Myocyte (in vitro differentiated cells): ENCODE measurements at places on chromosomes 16 and 17.

DNA sequence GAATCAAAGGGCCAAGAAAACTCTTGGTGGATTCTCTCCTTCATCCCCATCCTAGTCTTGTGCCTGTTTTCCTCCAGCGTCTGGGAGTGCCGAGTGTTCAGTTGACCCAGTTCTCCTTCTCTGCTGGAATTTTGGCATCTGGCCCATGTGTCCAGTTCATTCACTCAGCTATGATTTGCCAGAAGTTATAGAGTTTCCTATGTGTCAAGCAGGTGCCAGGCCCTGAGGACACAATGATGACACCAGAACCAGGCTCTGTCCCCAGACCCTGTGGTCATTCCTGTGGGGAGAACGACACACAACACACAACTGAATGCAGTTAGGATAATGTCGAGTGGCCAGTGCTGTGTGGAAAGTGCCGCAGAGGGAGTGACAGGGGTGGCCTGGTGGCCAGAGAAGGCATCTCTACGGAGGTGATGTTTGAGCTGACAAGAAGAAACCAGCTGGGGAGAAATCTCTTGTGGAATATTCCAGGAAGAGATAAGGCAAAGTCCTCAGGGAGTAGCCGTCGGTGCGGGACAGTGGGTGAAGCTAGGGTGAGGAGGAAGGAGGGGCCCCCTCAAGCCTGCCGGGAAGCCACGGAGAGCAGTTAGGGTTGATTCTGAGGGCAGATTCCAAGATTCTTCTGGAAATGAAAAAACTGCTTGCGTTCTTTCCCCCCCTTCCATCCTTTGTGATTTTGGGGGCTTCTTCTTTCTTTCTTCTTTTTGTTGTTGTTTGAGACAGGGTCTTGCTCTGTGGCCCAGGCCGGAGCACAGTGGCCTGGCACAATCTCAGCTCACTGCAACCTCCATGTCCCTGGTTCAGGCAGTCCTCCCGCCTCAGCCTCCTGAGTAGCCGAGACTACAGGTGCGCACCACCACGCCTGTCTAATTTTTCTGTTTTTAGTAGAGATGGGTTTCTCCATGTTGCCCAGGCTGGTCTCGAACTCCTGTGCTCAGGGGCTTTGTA is 35.8 kb upstream of the IL34 start:
- DNase-seq: peak; percentile 19

DNA sequence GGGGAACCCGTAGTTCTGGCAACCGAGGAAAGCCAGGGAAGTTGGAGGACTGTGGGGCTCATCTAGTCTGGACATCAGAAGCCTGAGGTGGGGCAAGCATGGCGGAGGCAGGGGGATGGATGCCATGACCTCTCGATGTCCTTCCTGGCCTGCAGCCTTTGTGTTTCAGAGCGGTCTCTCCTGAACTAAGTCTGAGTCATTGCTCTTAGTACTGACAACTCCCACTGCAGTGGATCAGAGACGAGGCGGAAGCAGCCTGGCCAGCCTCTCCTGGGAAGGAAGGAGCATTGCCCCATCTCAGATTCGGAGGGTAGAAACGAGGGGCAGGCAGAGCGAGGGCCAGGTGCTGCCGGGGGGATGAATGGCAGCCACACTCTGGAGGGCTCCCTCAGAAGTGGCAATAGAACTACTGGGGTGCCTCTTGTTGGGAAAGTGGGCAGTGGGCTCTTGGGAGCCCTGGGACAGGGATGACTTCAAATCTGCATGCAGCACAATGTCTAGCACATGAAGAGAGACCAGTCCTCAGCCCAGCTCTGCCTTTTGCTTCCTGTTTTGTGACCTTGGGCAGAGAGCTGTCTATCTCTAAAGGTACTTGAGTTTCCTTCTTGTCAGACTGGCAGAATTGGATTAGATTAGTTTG is 3.6 kb upstream of the STAC2 start:
- no peak for DNase-seq

DNA sequence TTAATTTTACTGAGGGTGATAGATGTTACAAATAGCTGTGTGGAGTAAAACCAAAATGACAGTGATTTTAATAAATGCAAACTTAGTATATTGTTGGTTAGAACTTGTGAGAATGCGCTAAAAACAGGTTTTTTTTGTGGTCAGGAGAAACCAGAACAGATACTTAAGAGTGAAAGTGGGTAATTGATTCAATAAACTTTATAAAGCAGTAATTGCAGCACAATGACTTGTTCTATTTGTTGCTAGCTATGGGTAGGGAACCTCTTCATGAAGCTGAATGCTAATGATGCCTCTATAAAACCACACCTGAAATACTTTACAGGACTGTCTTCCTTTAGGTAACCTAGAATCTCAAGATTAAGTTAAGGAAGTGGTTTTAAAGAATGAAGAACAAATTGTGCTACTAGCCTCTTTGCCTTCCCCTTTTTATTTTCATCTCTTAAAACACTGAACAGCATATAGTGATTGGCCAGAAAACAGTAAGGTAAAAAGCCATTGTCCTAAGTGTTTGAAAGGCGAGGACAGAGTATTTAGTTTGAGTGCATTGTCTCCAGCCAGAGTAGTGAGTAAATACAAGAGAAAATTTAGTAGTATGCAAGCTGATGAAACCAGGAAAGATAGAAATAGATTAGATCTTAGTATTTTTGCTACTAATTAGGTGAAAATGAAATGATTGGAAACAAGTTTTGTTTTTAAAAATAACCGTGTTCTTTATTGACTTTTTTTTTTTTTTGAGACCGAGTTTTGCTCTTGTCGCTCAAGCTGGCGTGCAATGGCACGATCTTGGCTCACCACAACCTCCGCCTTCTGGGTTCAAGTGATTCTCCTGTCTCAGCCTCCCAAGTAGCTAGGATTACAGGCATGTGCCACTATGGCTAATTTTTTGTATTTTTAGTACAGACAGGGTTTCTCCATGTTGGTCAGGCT is 6.0 kb downstream of the GGNBP2 start:
- DNase-seq: no peak

- DNase-seq: no peak
Observed at GRCh38 chr17:8175795-8176196, 384 bp downstream of the TMEM107 start.

- DNase-seq: no peak
Observed at GRCh38 chr17:916315-916714, 63.3 kb downstream of the NXN start.

DNA sequence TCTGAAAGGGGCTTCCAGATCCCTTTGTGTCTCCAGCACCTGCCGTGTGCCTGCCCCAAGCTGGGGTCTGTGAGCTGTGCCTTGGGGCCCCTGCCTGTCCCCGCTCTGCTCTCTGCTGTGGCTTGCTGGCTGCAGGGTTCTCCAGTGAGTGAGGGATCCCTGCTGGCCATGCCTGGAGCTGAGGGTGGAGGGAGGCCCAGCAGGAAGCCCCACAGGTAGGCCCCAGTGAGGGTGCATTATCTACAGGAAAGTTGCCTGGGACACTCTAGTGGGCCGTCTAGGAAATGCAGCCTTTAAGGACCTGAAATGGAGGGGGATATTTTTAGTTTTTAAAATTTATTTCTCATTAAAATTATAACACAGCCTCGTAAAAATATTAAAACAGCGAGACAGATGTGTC is 50.9 kb downstream of the JPH3 start:
- DNase-seq: no peak

DNA sequence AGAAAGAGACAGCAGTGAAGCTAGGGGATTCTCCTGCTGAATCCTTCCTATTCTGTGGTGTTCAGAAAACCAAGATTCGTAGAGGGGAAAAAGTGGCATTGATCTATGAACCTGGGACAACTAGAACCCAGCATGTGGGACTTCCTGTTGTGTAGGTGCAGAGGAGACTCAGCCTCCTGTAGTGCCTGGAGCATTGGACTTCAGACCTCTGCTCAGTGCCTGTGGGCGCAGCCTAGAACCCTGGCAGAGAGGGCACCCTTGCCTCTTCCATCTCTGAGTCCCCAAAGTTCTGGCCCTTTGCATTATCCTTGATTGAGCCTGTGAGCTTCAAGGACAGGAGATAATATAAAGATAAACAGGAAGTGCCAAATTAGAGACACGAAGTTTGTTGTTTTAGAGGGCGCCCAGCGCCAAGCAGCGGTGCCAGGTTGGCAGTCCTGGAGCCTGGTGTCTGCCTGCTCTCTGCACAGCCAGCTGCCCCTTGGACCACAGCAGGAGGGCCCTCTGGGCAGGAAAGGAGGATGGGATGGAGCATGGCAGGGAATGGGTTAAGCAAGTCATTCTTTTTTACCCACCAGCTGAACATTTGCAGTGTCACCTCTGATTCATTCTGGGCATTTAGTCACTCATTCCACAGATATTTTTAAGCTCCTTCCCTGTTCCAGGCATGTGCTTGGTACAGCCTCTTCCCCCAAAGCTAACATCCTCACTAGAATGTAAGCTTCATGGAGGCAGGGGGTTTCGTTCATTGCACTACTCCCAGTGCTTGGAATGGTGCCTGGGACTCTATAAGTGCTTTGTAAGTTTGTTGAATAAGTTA is 11.9 kb upstream of the SP6 start:
- DNase-seq: peak; percentile 75

DNA sequence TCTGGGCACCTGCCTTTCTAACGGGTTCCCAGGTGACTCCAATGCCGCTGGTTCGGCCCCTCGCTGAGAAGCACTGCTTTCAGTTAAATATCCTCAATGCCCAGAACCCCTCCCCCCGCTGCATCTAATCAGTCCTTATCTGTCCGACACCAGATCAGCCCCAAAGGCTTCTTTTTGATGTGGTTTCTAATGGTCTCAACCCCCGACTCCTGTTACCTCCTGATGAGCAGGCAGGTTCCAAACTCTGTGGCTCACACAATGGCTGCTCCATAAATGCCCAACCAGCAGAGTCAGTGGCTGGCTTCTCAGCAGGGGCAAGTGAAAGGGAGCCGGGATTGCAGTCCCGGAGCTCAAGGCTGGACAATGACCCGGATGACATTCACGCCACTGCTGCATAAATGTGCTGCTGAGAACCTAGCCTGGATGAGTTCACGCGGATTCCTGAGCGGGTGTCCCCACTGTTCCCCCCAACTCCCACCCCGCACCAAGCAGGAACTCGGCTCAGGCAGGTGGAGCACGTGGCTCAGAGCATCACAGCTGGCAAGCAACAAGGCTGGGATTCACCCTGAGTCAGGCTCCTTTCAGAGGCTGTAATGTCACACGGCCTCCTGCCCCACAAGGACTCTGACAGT is 1.0 kb upstream of the SLC38A8 start:
- no peak for DNase-seq

GRCh38 chr17:69326377-69327059 is 415 bp downstream of the ABCA5 start:
- DNase-seq: peak; percentile 1

DNA sequence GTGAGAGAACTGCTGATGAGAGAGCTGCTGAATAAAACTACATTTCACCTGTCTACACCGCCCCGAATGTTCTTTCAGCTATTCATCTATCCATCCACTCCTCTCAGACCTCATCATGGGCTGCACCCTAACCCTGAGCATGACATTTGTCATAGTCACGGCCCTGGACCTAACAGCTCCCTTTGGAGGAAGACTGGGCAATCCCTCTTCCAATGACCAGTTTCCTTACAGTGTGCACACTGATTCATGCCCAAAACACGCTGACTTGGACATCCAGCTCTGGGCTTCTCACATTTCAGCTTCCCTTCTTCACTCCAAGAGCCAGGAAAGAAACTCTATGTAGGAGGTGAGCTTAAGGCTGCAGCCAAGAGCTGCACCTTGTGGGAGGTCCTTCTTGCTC is 41.8 kb upstream of the ARL4D start:
- DNase-seq: peak; percentile 95

- DNase-seq: peak; percentile 92
Observed at GRCh38 chr17:49456183-49456965, 38.7 kb upstream of the NGFR start.

GRCh38 chr16:76963614-76964315 is 227.2 kb upstream of the MON1B start:
- no peak for DNase-seq

- DNase-seq: peak; percentile 18
Observed at GRCh38 chr16:64919929-64920607, 201.8 kb downstream of the CDH11 start.

DNA sequence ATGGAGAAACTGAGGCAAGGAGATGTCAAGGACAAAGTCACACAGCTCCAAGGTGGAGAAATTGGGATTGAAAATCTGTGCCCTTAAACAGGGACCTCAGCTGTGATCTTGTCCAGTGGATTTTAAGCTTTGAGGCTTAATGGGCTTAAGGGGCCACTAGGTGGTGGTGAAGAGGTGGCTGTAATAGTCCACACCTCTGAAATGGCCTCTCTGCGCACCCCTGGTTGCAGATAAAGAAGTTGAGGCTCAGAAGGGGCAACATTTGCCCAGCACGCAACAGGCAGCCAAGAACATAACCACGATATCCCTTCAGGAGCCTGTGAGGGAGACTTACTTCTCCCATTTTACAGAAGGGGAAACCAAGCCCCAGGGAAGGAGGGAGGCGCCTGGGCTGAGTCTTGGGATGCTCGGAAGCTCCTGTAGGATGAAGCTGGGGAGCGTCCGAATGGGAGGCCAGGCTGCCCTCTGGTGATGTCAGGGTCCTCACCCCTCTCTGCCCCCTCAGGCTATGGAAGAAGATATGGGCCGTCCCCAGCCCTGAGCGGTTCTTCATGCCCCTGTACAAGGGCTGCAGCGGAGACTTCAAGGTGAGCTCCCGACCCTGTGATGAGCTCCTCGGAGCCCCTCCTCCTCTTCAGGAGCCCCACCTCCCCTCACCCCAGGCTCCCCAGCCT is 43.7 kb downstream of the IL21R start:
- no peak for DNase-seq

- peak; percentile 50 for DNase-seq
Observed at GRCh38 chr16:67277999-67278772, 1.1 kb upstream of the PLEKHG4 start.

GRCh38 chr16:50126183-50126582 is 26.9 kb upstream of the TENT4B start:
- no peak for DNase-seq

GRCh38 chr16:927406-927805 is 43.4 kb downstream of the LMF1 start:
- DNase-seq: no peak

DNA sequence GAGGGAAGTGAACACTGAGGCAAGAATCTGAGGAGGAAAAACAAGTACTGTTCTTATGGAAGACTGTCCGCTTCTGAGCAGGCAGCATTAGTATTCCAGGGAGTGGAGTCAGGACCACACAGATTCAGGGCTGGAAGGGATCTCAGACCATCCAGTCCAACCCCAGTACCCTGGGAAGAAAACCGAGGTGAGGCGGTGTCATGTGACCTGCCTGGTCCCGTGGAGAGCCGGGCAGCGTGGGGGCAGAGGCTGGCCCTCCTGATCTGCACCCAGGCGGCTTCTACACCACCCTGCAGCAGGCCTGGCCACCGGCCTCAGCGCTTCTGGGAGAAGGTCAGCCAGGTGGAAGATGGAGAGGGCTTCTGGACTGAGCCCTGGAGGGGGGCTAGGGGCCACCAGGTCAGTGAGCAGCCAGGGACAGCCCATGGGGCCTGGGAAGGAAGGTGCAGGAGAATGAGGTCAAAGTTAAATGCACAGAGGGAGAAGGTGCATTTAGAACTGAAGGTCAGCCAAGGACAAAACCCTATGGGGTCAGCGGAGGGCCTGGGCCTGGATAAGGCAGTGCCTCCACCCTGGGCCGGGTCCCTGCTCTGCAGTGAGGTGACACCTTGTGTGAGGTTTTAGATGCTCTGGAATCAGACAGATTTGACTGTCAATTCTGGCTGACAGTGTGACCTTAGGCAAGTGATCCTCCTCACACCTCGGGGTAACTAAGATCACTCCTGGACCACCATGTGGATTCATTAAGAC is 45.9 kb downstream of the VAC14 start:
- no peak for DNase-seq

GRCh38 chr17:40168262-40168832 is 8.9 kb upstream of the RAPGEFL1 start:
- DNase-seq: peak; percentile 62

GRCh38 chr16:86986809-86987487 is 330.2 kb downstream of the C16orf95 start:
- DNase-seq: no peak

- DNase-seq: no peak
Observed at GRCh38 chr16:12356632-12357340, 380.3 kb downstream of the SNX29 start.
